Fibroblast of skin of left biceps (primary cell): ENCODE measurements at places on chromosomes 1 and 21.

GRCh38 chr1:180137776-180138175 is 16.9 kb upstream of the QSOX1 start:
- DNase-seq, result no peak

GRCh38 chr1:201938440-201939035 is 7.8 kb downstream of the LMOD1 start:
- DNase-seq, result no peak

- no peak for DNase-seq
Observed at GRCh38 chr1:10943991-10944730, 68.3 kb upstream of the TARDBP start.

GRCh38 chr21:38401191-38401926 is 96.9 kb downstream of the ERG start:
- DNase-seq, result no peak

DNA sequence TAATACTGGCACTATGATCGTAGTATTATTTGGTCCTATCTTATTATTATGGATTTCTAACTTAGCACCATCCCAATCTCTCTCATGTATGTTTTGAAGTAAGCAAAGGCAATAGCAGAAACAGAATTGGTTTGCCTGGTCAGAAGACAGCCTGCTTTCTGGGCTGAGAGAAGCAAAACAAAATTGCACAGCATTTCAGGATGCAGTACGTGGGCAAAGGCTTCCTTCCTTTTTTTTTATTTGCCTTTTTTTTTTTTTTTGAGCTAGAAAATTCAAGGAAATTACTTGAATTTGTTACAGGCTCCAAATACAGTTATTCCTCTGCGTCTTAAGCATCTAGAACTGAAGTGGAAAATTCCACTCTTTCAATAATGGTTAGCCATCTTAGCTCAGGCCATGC is 8.8 kb downstream of the CDA start:
- no peak for DNase-seq

DNA sequence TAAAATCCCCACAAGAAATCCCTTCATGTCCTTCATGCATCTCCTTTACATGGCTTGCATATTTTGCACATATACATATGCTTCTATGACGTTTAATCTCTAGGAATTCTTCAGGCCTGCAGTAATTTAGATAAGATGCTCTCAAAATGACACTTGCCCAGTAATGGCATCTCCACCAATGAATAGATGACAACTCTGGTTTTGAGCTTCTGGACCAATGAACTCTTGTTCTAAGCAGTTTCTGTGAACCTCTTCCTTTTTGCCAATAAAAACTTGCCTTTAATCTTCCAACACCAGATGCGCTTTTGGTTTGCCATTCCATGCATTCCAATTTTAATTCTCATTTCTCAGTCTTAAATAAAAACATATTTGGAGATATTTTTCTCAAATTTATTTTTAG is 189.8 kb upstream of the OLFM3 start:
- peak; percentile 12 for DNase-seq

DNA sequence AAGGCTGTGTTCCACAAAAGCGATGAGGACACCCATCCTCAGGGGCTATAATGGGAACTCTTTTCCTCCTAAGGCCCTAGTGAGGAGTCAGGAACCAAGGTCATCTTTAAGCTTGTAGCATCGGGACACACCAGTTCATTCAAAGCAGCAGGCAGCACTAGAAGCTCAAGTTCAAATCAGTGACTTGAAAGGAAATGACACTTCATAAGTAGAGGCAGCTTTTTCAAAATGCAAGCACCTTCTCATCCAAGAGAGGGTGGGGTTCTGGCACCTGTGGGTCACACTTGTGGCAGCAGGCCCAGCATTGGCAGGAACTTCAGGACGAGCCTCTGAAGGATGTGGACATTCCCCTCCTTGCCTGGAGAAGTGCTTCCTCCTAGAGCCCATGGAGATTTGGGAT is 496.3 kb downstream of the KIF26B start:
- no peak for DNase-seq

- DNase-seq, result no peak
Observed at GRCh38 chr1:64363111-64363510, 106.8 kb upstream of the CACHD1 start.

DNA sequence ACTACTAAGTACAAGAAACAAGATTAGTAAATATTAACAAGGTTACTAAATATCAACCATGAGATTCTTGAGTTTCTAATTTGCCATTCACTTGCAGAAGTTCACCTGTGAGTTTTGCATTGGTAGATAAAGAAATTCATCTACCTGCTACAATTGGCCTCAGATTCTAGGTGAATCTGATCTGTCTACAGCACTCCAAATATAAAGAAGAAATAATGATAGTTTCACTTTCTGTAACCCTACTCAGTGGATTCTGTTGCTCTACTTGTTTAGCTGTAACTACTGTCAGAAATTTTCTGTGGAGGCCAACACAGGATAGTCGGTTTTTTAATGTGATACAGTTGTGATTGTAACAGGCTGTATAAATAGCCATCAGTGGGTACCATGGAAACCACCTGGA is 118.6 kb downstream of the NR5A2 start:
- no peak for DNase-seq

DNA sequence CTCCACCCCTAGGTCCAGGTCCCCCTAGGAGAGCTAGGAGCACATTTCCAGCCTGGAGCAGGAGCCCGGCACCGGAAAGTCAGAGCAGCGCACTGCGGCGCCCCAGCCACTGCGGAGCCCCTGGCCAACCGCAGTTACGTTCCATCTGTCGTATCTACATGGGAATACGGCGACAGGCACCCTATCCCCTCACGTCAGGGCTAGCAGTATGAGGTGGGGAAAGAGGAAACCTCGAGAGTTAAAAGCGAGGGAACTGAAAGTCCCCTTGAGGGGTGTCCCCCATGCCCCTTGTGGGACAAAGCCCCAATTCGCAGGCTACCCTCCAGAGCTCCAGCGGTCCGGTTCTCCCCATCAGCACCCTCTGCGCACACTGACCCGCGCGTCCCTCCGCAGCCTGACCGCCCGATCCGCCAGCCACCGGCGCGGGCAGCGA is 995 bp downstream of the COLGALT2 start:
- no peak for DNase-seq

GRCh38 chr1:45906883-45907282 is 103.5 kb downstream of the MAST2 start:
- no peak for DNase-seq

DNA sequence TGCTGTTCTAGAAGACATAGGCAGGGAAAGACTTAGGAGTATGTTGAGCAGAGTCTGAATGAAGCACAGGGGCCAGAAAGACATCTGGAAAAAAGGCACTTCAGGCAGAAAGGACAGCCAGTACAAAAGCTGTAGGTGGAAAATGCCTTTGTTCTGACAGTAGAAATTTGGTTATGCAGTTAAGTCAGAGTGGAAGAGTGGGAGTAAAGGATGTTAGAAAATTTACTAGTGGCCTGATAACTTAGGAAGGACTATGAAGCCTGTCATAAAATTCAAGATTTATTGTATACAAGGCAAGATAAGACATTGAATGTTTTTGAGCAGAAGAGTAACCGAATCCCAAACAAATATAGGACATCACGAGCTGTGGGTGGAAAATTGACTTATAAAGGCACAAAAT is 987.9 kb downstream of the PLA2G4A start:
- no peak for DNase-seq

- DNase-seq, result no peak
Observed at GRCh38 chr1:167670563-167670962, 40.5 kb downstream of the RCSD1 start.

- no peak for DNase-seq
Observed at GRCh38 chr1:84344286-84344685, 42.8 kb downstream of the SAMD13 start.

- no peak for DNase-seq
Observed at GRCh38 chr21:32587651-32588050, 2.3 kb upstream of the TCP10L start.

DNA sequence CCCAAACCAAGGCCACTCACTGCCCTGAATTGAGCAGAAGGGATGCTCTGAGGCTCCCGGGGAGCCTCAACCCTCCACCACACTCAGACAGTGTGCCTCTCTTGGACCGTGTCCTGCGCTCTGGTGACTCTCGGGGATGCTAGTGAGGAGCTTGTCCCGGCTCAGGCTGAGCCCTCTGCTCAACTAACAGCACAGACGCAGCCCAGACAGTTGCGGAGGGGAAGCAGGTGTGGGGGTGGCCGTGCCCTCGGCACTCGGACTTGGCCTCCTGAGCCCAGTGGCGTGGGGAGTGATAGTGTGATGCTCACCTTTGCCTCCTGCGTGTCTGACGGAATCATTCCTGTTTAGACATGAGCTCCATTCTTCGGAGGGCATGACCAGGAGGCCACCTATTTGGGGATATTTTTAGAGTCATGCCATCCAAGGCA is 15.4 kb upstream of the SLC19A1 start:
- no peak for DNase-seq

DNA sequence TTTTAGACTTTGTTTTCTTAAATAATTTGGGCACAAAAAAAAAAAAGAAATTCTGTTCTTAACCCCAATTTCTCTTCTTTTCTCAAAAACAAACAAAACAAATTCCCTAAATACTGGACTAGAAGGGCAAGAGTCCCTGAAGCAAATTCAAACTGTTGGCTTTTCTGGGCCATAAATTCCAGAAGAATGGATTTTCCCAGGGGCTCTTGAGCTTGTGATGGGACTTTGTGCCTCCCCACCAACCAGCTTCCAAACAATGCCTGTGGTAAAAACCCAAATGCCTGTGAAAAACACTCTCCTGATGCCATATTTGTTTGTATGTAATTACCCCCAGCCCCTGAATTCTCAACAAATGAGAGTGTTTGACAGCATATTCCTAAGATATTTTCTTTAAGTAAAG is 55.4 kb downstream of the SGIP1 start:
- no peak for DNase-seq

GRCh38 chr1:169884634-169885033 is 9.1 kb downstream of the SCYL3 start:
- no peak for DNase-seq

- DNase-seq, result no peak
Observed at GRCh38 chr1:151967091-151967490, 26.6 kb downstream of the S100A10 start.

- DNase-seq, result no peak
Observed at GRCh38 chr1:42979896-42980800, 21.5 kb upstream of the SLC2A1 start.

- no peak for DNase-seq
Observed at GRCh38 chr1:8023287-8023994, 2.7 kb downstream of the ERRFI1 start.

GRCh38 chr21:46455575-46456385 is 2.9 kb upstream of the DIP2A start:
- no peak for DNase-seq
